AML-193 (cell line): ENCODE measurements at places on chromosomes 2 and 18.
A peak's percentile ranks its signal among the peaks of the same experiment; 100 is the strongest.

DNA sequence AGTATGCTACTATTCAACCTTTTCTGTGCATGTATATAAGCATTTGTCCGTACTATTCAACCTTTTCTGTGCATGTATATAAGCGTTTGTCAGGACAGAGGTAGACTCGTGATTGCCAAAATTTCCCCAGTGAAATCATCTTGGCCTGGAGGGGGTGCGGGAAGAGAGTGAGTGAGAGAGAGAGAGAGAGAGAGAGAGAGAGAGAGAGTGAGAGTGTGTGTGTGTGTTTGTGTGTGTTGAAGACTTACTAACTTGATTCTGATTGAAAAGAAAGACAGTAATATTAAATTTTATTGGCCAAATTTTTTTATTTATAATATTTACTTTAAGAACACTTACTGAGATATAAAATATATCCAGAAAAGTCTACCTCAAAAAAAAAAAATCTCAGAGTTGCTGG is 19.1 kb downstream of the FAM117B start:
- no peak for DNase-seq

- no peak for DNase-seq
Measured at GRCh38 chr2:4465671-4466070, 762.3 kb downstream of the DCDC2C start.

- DNase-seq, result no peak
Measured at GRCh38 chr2:134148172-134148571, 105.7 kb upstream of the MGAT5 start.

GRCh38 chr2:47173986-47174732 is 19.1 kb upstream of the STPG4 start:
- no peak for DNase-seq

- no peak for DNase-seq
Measured at GRCh38 chr2:218957671-218958070, 1.8 kb upstream of the CDK5R2 start.

DNA sequence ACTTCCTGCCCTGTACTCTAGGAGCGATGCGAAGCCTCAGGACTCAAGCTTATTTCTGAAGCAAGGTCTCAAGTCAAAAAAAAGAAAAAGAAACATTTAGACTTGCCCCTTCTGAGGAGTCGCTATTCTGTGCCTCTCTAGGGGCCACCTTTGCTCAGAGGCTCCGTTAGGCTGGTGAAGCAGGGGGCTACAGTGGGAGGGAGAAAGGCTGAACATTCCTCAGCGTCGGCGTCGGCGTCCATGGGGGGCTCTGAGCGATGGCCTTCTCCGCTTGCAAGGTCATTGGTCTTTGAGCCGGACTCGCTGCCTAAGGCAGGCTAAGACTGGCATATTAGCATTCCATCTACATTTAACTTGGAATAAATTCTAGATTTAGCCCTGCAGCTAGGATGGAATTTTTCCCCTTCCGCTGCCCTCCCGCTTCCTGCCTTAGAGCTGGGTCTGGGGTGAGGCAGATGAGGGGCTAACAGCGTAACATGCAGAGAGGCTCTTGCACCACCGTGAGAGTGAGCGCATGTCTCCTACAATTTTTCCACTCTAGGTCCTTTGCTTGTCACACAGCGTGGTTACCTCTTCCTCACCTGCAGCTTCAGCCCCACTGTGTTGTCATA is 53.6 kb upstream of the ATL2 start:
- DNase-seq, result no peak

- peak; percentile 72 for DNase-seq
Measured at GRCh38 chr18:6399776-6400175, 14.9 kb downstream of the L3MBTL4 start.

DNA sequence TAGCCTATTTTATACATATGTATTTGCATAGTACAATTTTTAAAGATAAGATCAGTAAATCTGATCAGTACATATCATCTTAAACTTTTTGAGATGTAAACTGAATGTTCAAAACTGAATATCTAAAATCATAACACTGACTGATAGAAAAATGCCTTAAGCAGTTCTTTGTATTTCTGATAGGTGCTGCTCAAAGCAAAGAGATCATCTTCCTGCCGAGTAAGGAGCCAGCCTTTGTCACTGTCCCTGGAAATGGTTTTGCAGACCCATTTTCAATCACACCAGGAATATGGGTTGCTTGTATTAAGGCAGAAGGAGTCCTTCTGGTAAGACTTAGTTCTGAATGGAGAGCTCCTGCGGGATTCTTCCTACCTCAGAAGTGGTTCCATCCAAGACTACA is 135.0 kb downstream of the LAMA3 start:
- no peak for DNase-seq

DNA sequence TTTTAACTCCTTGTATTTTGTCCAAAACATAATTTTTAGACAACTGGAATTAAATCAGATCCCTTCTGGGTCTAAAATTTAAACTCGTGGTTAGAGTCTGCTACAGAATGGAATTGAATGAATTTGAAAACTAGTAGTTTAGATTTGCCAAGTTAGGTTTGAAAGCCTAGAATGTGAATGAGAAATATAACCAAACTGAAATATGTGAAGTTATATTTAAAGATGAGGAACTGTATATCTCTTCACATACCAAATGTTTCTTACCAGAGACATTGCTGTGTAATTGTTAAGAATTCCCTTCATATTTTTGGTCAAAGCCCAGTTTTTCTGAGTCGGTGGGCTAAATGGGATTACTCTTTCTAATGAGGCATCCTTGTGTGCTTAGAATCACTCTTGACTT is 74.2 kb downstream of the LPIN1 start:
- no peak for DNase-seq

DNA sequence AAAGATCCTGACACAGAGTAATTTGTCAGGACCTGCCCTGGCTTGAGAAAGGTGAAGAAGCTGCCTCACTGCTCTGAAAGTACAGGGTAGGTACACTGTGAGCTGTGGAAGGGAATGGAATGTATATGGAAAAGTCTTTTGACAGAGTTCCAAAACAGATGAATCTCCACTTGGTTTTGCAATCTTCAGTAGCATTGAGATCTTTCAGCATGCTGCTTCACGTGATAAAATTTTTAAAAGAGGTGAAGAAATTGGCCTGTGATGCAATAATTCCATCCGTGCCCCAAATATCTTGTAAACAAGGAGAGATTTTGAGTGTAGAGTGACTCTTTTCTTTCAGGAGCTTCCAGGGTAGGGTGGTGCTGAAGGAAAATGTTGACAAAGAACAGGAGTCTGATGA is 123.1 kb downstream of the OSR1 start:
- no peak for DNase-seq

- no peak for DNase-seq
Measured at GRCh38 chr2:96111823-96112500, 4.4 kb downstream of the ADRA2B start.

DNA sequence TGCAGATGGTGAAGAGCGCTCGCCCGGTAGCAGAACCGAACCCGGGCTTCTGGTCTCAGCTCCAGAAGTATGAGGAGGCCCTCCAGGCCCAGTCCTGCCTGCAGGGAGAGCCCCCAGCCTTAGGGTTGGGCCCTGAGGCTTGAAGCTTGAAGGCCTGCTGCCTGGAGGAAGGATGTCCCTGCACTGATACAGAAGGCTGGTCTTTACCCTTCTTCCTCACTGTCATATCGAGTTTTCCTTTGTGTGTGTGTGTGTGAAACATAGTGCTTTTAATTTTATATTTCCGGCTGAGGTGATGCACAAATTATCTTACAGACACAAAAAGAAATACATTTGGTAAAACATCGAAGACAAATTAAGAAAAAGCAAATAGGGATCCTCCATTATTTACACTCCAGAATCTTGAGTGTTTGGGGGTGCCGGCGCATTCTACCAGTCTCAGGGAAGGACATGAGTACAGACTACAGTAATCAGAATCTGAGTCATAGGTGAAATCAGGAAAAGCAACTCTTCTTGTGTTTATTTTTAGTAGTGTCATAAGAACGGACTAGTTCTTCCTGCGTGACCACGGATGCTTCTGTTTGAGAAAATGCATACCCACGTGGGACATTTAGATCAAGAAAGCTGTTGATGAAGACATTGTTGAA is 1.3 kb downstream of the DUSP28 start:
- peak; percentile 3 for DNase-seq

GRCh38 chr18:622289-622688 is 25.5 kb downstream of the CLUL1 start:
- no peak for DNase-seq

GRCh38 chr18:35564795-35565453 is 16.6 kb upstream of the GALNT1 start:
- DNase-seq, result no peak

- DNase-seq, result no peak
Measured at GRCh38 chr2:62894966-62895631, 155.5 kb upstream of the OTX1 start.

GRCh38 chr2:10184421-10184820 is 61.9 kb downstream of the RRM2 start:
- DNase-seq, result no peak

DNA sequence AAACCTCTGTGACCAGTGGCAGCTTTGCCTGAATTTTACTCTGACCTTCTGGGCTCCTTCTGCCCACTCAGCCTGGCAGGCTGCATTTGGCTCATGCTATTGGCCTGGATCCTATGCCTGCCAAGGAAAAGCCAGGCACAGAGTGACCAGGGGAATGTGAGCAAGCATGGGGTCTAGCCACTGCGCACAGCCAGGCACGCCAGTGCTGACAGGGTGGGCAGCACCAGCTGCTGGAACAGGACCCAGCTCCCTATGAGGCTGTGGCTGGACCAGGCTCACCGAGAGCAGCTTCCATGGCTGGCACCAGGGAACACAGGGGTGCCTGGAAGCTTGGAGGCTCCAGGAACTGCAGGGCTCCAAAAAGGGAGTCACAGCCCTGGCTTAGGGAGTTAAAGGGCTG is 311.5 kb upstream of the SYT4 start:
- no peak for DNase-seq

- DNase-seq, result no peak
Measured at GRCh38 chr2:36857713-36858112, 108.6 kb downstream of the STRN start.
